Activated naive CD4-positive, alpha-beta T cell treated with anti-CD3 and anti-CD28 coated beads, Interleukin-2, amount 50 U/mL, for 16 hours (primary cell): ENCODE measurements at places on chromosomes 12 and 14.

- no peak for DNase-seq
Measured at GRCh38 chr12:102298022-102298421, 100.4 kb upstream of the PMCH start.

- peak; percentile 38 for DNase-seq
Measured at GRCh38 chr14:33839193-33840076, 111.4 kb downstream of the EGLN3 start.

DNA sequence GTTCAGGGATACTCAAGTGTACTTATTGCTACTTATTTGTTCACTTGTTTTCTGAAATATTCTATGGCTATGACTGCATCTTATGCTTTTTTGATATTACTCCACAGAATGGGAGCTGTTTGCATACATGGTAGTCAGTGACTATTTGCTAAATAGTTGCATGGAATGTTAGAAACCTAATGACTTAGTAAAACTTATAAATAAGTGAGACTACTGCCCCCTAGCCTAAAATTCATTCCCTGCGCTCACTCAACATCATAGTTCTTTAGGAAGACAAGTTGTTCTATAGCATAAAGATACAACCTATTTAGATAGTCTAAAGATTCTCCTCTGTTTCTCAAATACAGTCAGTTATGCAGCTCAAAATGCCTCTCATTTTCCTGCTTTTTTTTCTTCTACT is 305.5 kb downstream of the CEP128 start:
- DNase-seq: no peak

DNA sequence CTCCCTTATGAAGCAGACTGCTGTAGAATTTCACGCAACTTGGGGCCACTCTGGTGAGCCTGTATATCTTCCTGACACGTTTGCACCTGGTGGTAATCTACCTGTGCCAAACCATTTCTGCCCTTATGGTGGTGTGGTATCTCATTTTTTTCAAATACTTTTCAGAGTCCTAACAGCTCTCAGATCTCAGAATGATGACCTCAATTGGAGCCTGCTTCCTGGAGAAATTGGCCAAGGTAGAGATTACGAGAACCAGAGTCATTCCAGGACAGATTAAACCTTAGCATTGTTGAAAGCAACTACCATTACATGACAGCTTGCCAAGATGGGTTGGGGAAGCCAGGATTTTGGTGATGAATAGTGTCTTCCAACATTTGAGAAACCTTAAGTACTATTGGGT is 48.2 kb downstream of the CPSF6 start:
- no peak for DNase-seq

GRCh38 chr14:36068777-36069534 is 107.6 kb downstream of the PTCSC3 start:
- DNase-seq: no peak

DNA sequence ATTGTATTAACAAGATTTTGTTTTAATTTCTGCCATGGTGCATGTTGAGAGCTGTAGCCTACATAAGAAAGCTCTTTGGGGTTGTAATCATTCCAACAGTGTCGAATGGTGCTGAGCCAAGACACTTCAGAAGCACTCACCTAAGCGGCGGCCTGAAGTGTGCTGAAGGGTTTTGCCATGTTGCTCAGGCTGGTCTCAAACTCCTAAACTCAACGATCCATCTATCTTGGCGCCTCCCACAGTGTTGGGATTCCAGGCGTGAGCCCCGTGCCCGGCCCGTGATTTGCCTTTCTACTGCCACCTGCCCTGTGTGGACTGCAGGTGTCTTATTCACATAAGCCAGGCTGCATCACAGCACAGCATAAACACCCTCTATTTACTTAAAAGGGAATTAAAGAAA is 48.9 kb downstream of the AMN start:
- no peak for DNase-seq

- no peak for DNase-seq
Measured at GRCh38 chr14:88882236-88882635, 57.8 kb downstream of the TTC8 start.

GRCh38 chr12:7844116-7844515 is 28.6 kb downstream of the SLC2A14 start:
- no peak for DNase-seq

GRCh38 chr14:68279777-68280233 is 460.2 kb downstream of the RAD51B start:
- DNase-seq: no peak

DNA sequence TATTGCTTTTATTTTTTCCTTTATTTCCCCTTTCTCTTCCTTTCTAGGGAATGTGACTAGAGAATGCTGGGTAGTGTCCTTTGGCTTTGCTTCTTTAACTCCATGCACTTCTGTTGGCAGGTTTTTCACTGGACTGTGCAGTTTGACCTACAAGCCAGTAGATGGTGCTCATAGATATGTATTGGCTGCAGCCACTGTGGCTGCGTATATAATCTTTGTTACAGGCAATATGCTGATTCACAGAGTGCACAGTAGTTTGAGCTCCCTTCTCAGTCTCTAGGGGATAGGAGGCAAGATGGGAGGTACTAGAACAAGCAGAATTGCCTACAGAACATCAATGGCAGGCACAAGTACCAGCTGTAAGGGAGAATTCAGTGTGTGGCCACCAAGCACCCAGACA is 503.5 kb downstream of the LRFN5 start:
- no peak for DNase-seq

DNA sequence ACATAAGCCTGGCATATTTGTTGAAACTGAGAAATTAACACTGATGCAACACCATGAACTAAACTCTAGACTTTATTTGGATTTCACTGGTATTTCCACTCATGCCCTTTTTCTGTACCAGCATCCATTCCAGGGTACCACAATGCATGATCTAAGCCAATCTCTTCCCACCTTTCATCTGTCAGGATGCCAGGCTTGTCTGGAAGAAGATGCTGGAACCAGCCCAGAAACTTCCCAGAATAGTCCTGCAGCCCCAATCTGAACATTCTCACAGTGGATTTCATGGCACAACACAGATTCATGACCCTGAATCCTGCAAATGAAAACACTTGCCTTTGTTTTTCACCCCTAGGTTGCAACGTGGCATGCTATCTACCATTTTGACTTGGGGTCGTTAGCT is 189.3 kb upstream of the LHX5 start:
- DNase-seq: no peak

DNA sequence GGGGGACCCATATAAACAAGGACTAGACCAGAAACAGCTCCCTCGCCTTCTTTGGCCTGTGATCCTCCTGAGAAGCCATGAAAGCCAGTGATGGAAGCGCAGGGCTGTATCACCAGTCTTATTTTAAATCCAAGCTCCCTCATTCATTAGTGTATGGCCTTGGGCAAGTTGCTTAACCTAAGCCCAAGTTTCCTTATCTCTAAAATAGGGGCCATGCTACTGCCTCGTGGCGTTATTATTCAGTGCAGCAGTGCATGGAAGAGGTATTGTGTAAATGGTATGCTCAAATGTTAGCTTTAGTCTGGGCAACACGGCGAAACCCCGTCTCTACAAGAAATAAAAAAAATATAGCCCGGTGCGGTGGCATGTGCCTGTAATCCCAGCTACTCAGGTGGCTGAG is 9.9 kb downstream of the ESPL1 start:
- no peak for DNase-seq

DNA sequence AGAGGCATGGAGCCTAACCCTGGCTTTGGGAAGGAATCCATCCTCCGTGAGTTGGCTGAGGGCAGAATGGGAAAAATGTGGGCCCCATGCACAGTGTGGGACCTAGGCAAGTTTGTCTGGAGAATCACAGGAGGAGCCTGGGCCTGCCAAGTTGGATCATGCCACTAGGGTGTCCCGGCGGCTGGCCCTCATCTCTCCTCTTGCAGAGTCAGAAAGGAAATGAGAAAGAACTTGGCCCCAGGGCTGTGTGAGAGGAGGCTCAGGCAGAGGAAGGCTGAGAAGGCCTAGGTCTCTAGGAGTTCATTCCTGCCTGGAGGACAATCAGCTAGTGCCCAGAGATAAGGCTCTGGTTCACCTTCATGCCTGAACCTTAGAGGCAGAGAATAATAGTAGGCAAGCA is 2.5 kb upstream of the ESRRB start:
- no peak for DNase-seq

- no peak for DNase-seq
Measured at GRCh38 chr14:96583569-96584041, 81.4 kb downstream of the PAPOLA start.

GRCh38 chr14:64782196-64782595 is 78.0 kb downstream of the PLEKHG3 start:
- no peak for DNase-seq

DNA sequence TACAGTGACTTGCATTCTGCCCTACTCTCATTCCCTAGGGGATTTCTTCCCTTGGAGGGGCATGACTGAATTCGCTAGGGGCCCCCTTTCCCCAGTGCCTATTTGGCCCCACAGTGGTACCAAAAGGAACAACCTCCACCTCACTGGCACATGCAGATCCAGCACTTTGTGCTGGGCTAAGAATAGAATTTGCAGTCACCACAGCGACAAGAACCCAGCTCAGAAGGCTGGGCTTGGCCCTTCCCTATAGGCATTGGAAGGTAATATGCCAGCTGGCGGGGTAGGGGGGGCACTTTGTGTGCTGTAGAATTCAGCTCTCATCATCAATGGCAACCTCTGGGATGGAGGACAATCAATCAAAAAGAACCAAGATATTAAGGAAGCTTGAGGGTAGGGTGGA is 13.9 kb downstream of the BAZ2A start:
- no peak for DNase-seq

- no peak for DNase-seq
Measured at GRCh38 chr14:51236314-51236713, 3.7 kb upstream of the TMX1 start.

- no peak for DNase-seq
Measured at GRCh38 chr14:50335989-50336824, 24.1 kb downstream of the DMAC2L start.

DNA sequence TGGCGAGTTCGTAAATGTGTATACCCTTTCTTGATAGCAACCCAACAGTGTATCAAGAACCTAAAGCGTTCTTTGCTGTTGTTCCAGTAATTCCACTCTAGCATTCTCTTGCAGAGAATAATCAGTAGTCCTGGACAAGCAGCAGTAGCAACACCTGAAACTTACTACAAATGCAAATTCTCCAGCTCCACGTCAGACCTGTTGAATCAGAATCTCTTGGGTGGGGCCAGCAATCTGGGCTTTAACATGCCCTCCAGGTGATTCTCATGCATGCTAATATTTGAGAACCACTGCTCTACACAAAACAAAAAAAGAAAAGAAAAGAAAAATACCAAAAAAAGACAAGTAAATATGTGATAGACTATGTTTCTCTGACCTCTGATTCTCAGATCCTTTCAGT is 10.1 kb downstream of the PTGDR start:
- DNase-seq: no peak

- no peak for DNase-seq
Measured at GRCh38 chr14:37791384-37792036, 196.1 kb downstream of the TTC6 start.

DNA sequence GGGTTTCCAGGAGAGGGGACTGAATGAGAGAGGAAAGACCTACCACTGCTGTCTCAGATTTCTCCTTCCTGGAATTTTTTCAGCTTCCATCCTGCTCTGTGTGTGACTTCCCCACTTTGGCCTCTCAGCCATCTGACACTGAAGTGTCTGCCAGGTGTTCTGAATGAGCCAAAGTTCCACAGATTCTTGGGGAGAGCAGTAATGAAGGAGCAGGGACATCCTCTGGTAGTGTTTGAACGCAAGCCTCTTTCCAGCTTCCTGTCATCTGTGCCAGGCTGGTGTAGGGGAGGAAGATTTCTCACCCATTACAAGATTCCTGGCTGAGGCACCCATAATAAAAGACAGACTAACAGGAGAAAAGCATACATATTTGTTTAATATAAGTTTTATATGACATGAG is 141.7 kb upstream of the NRXN3 start:
- no peak for DNase-seq

GRCh38 chr12:93943780-93944179 is 204.6 kb upstream of the PLXNC1 start:
- no peak for DNase-seq

GRCh38 chr14:24978862-24979724 is 70.9 kb downstream of the STXBP6 start:
- DNase-seq: no peak

GRCh38 chr12:110937104-110937641 is 16.8 kb upstream of the MYL2 start:
- peak; percentile 56 for DNase-seq

DNA sequence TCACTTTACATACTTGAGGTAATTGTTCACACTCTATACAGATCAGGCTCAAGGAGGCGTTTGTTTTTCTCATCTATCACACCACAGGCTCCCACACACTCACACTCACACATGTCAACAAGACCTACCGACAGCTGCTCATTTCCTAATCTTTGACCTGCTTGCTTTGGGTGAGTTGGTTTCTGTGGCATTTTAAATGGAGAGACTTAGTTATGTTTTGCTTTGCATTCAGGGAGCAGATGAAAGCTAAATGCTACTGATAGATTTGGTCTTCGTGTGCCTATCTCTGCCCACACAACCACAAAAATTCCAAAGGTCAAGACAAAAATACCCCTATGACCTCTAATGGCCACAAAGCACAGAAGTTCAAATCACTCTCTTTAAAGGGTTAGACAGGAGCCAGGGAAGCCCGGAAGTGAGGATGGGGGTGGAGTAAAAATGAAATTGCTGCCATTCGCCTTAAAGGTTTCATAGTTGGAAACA is 203.5 kb upstream of the G2E3 start:
- DNase-seq: no peak

DNA sequence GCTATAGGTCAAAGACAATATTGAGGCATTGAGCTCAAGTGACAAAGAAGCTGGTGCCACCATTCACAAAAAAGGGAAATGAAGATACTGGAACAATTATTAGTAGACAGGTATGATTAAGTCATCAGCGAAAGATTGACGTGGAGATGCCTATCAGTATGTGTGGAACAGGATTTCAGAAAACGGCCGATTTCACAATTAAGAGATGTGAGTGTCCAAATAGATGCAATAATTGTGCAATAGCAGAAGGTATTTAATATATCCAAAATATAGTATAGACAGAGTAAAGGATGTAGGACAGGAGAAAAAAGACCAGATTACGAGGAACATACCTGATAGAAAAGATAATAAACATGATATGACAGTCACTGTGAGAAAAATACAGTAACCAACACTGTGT is 433.1 kb downstream of the C12orf50 start:
- no peak for DNase-seq

DNA sequence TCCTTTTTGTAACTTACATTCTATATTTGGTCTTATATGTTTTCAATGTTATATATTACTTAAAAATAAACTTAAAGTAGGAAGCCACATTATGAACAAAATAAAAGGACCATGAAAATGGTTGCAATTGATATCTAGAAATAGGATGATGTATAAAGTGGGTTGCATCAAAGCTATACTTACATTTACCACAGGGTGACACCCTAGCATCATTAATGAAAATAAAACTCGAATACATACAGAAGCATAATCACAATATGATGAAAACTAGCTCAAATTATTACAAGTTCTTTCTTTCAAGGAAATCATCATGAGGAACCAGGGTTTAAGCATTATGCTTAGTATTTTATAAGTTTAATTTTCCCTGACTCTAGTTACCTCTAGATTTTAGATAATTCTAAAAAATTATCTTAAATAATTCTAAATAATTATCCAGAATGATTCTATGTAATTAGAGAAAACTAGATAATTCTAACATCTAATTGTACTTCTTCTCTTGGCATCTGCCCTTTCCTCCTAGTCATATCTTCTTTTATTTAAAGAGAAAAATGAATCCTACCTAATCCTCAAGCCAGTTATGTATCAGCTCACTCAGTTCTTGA is 31.2 kb downstream of the TAS2R7 start:
- no peak for DNase-seq

- DNase-seq: no peak
Measured at GRCh38 chr12:82910246-82910893, 223.7 kb downstream of the TMTC2 start.
